ENCODE measurements at places on chromosomes 12 and 14.

DNA sequence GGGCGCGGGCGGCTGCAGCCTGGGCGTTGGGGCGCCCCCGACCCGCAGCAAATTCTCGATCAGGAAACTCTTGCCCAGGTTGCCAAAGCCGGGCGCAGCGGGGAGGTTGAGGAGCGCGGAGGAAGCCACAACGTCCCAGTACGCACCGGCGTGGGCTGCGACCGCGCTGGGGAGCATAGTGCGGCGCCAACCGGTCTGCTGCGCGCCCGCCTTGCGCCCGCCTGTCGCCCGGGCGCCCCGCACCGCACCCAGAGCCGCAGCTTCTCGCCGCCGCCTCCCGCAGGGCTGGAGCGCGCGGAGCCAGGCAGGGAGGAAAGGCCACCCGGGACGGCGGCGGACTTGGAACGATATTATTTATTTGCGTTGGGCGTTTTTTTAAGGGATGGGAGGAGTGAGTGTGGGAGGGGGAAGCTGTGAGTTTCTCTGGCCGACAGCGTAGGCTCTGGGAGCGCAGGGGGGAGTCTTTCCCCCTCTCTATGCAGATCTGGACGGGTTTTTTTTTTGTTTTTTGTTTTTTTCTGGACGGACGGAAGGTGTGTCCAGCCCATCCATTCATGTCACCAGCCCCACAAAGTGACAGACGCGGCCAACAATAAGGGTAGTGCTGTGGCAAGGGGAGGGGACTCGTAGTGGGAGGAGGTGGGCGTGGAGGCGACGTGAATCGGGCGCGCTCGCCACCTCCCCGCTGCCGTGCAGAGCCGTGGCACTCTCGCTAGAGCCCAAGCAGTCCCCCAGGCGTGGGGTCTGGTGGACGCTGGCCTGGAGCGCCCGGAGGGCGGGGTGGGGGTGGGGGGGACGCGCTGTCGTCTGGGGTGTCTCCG lies at the start of gene DBX2:
TSS of gene DBX2 (minus strand) at position 349 of the 821 bp plus-strand sequence. CDS start at position 177, 172 bp downstream.
- ATAC-seq, result peak; percentile 75

DNA sequence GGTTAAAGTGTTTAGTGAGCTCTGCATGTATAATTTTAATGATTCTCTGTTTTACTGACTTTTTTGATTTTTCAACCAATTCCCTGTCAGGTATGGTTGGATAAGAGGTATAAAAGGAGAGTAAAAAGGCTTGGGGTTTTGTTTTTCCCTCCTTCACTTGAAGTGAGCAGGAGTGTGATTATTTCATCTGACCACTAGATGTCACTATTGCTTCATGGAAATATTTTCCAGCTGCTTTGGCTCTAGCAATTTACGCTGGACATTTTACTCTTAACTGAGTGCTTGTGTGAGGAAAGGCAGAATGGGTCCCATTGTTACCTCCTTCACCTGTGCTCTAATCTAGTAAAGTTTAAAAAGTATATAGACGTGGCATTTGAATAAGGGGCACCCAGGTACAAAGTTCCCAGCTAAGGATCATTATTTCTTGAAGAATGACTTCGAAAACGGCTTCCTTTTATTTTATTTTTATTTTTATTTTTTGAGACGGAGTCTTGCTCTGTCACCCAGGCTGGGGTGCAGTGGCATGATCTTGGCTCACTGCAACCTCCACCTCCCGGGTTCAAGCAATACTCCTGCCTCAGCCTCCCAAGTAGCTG lies 66.5 kb downstream of the TBC1D30 start:
- ATAC-seq, result peak; percentile 58

GRCh38 chr12:27385766-27386564 lies 53.3 kb downstream of the BMAL2 start:
- peak; percentile 62 for ATAC-seq

DNA sequence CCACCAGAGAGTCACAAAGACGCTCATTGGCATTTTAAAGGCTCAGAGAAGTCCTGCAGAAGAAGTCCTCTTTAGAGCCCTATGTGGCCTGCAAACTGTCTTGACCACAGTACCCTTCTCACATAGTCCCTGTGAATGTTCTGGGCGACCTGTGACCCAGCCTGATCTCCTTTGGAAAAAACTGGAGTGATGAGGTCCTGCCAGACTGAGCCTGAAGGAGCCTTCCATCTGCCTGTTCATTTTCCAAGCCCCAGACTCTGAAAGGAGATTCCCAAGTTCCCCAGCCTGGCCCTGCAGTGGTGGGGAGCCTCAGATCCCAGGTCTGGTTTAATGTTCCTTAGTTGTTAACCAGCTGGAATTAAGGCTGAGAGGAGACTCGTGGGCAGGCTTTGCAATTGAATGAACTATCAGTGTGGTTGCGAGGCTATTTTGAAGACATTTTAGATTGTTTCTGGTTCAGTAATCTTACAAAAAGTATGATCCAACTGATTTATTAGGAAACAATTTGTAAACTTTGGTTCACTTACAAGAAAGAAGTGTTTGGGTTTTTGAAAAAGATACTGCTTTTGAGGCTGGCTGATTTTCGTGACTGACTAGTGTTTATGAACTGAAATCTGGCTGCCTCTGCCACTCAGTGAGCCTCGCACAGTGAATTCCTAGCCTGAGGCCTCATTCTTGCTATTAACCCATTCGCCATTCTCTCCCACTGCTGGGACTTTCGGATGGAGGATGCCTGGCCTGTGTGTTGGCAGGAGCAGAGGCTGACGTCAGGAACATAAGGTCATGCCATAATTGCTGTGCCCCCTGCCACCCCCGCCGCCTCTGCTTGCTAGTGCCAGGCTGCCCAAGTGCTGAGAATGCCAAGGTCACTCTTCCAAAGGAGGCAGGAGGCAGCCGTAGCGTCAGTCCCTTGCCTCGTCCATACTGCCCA lies 249.0 kb downstream of the CACNA1C start:
- ATAC-seq, result no peak

- no peak for ATAC-seq
Measured at GRCh38 chr12:22257100-22257499, 77.4 kb downstream of the ST8SIA1 start.

DNA sequence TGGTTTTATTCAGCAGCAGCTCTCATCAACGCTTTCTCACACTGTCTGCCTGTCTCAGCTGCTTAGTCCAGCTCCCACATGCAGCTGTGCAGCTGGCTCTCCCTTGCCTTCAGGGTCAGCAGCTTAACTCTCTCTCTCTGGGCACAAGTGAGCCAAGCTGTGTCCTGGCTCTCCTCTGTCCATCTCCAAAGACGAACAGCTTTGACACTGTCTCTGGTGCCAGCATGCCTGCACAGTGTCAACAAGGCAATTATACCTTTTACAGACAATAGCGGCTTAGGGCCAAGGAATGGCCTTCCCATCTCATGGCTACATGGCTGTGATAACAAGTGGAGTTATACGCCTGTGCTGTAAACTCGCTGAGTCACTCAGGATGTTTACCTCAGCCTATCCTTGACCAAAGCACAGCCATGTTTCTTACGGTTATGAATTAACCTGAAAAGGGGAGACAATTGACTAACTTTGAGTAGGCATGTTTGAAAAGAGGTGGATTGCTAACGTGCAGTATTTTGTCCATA lies 38.4 kb upstream of the MANSC4 start:
- ATAC-seq, result peak; percentile 25

- no peak for ATAC-seq
Measured at GRCh38 chr12:43179486-43179885, 372.5 kb downstream of the ADAMTS20 start.

All from motor neuron (in vitro differentiated cells).